ENCODE measurements at places on chromosomes 2 and 18. TPM values are rescaled to one million over a fixed set of nuclear protein-coding genes. Genes with fewer than 3 reads are reported as not detected.

The ASAP2 gene
- total RNA-seq, result 35.3 TPM

The MTERF4 gene
- total RNA-seq, result 29.8 TPM

The CIDEA gene
- not detected for total RNA-seq

The SLC9A2 gene
- 56.7 TPM for total RNA-seq

The KHK gene
- 1.3 TPM for total RNA-seq

The RBFA gene
- 33.5 TPM for total RNA-seq

The CD226 gene
- 10.5 TPM for total RNA-seq

The MAL gene
- 3.2 TPM for total RNA-seq

The CDH20 gene
- not detected for total RNA-seq

- peak; percentile 70 for DNase-seq
Measured at GRCh38 chr2:200354833-200355751, 48.6 kb downstream of the SPATS2L start.

- no peak for DNase-seq
Measured at GRCh38 chr2:126858991-126859390, 39.7 kb upstream of the TEX51 start.

DNA sequence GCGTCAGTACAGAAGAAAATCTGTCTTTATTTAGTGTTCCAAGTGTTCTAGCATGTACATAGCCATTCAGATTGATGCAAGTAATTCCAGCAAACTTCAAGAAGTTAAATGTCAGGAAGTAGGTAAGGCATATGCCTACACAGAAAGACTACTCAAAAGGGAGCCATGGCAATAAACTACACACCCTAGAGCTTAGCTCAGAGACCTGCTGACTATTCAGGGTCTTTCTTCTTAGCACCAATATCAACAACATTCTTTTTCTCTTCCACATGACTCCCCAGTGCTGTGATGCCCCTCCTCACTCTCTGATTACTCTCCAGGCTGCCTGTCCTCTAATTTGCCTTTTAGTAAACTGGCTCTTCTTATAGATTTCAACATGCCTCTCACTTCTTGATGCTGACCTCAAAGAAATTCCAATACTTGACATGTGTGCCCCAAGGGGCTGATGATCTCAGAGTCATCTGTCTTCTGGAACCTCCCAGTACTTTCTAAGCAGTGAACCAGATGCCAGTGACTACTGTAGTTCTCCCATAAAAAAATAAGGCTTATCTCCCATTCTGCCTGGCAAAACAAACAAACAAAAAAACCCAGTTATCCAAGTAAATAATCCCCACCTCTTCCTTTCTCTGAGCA is 909.2 kb upstream of the FANCL start:
- no peak for DNase-seq

GRCh38 chr2:42102024-42102590 is 54.3 kb downstream of the PKDCC start:
- DNase-seq, result peak; percentile 67

GRCh38 chr2:80333886-80334285 is 29.3 kb upstream of the LRRTM1 start:
- no peak for DNase-seq

DNA sequence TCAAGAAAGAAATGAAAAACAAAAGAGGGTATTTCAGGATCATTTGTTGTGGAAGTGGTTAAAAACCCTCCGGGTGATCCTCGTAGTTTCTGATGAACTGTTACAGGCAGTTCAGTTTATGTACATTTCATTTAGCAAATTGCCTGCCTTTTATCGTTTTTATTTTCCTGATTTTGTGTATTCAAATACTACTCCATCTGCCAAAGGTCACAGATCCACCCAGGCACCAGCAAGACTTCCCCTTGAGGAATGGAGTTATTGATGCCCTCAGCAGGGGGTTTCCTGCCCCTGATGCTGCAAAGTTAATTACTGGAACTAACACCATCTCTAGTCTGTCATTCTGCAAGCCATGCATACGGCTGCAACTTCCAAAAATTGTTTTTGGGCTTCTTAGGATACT is 641.9 kb downstream of the SLC4A3 start:
- no peak for DNase-seq

DNA sequence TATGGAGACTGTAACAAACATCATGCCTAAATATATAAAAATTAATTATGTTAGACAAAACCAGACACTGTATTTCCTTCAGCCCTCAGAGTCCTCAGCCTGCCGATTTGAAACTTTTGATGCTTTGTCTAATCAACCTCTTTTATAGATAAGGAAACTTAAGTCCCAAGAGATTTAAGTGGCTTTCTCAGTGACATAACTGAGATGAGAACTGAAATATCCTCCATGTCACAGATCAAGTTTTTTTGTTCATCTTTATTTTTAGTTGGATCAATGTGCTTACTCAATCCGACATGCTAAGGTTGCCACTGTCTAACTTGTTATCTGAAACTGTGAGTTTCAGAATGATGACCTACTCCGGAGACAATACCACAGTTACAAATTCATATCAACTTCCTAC is 72.3 kb downstream of the BARD1 start:
- no peak for DNase-seq

- DNase-seq, result no peak
Measured at GRCh38 chr2:39107156-39107555, 13.7 kb downstream of the SOS1 start.

GRCh38 chr18:64474773-64475172 is 325.9 kb upstream of the LINC00305 start:
- DNase-seq, result no peak

DNA sequence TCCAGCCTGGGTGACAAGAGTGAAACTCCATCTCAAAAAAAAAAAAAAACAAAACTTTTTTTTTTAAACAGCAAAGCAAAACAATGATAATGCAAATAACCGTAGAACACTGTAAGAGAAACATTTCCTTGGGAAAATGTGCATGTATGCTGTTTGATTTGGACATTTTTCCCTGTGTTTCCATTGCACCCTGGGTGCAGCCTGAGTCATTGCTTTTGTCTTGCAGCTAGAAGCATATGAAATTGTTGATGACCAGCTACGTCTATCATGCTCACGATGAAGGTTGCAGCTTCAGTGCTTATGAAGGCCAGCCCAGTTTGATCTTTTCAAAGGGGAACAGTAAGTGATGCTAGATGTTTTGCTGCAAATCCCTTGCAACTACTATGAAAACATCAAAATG is 41.5 kb downstream of the MOGAT1 start:
- DNase-seq, result no peak

DNA sequence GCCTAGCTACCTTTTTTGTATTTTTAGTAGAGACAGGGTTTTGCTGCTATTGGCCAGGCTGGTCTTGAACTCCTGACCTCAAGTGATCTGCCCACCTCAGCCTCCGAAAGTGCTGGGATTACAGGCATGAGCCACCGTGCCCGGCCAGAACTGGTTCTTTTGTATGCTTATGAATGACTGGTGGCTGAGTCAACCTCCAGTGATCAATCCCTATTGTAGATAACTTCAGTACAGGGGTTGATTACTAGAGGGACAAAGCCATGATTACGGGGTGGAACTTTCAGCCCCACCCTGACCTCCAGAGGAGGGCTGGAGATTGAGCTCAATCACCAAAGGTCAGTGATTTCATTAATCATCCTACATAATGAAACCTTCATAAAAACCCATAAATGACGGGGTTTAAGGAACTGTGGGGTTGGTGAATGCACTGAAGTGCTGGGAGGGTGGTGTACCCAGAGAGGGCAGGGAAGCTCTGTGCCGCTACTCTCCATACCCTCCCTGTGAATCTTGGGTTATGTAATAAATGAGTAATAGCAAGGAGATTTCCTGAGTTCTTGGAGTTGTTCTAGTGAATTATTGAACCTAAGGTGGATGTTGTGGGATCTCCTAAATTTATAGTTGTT is 281.8 kb upstream of the CXCR4 start:
- DNase-seq, result peak; percentile 39

DNA sequence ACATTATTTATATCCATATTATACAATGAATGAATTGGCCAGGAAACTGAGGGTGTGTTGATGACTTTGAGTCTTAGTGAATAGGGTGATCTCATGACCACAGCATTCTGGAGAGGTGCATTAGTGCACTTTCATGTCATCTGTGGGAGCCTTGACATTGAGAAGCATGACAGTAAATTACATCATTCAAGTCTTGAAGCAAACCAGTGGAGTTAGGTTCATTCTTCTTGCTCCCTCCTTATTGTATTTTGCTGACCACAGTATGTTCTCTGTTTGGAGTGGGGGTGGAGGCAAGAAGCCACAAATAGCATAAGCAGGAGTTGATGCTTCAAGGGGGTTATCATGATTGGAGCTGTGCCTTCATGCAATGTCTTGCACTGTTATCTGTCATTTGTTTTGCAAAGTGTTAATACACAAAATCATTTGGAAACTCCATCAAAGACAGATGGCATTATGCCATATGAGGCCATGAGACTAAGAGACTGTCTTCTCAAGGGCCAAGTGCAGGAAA is 680.2 kb downstream of the NYAP2 start:
- DNase-seq, result peak; percentile 61

DNA sequence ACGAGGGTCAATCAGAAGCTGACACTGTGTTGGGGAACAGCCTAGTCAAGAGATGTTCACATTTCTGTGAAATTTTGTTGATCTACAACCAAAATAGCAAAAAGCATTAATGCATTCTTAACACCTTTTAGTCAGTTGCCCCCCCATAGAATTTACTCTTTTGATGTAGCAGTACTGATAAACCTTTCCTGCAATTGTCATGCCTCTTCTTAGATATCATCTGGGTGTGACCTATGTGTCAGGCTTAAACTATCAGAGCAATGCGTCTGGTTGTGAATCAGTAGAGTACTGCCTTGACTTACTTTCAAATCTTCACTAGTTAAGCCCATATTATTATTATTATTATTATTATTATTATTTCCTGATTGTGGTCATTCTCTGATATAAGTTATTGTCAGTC is 61.9 kb downstream of the GREB1L start:
- DNase-seq, result no peak

GRCh38 chr2:96695602-96696001 is 44.3 kb downstream of the LMAN2L start:
- DNase-seq, result no peak

DNA sequence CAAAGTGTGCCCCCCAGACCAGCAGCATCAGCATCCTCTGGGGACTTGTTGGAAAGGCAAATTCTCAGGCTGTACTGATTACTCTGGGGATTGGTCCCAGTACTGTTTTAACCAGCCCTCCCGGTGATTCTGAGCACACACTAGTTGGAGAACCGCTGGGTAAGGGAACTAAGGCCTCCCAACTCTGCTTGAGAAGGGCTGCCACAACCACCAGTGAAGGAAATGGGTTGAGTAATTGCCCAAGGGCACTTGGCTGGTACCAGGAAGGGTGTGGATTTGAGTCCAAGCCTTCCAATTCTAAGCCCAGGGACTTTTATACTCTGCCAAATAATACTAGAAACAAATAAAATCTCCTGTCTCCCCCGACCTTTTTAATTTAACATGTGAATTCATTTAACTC is 219.9 kb downstream of the SETBP1 start:
- DNase-seq, result no peak

DNA sequence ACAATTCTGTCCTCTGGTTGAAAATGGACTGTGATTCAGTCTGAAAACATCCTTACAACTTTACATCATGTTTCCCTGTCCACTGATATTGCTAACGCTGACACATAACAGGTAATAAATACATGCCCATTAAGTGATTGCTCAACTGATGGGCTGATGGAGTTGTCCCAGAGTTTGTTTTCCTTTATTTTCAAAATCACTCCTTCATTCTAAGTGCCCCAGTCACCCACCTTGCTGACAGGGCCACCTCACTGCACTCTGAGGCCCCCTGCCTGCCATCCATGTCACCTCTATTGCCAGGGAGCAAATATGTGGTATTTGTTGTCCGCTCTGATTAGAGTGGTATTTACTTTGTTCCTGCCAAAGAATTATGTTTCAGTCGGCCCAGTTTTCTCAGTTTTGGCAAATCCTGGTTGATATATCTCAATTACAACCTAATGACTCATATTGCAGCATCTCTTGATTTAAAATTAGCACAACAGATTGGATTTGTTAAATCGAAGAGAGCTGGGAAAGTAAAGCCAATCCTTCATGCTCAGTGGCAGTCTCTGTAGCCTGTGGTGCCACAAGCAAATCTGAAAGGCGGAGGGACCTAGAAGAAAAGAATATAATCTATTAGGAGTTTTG is 105.1 kb downstream of the RDH14 start:
- DNase-seq, result peak; percentile 35

DNA sequence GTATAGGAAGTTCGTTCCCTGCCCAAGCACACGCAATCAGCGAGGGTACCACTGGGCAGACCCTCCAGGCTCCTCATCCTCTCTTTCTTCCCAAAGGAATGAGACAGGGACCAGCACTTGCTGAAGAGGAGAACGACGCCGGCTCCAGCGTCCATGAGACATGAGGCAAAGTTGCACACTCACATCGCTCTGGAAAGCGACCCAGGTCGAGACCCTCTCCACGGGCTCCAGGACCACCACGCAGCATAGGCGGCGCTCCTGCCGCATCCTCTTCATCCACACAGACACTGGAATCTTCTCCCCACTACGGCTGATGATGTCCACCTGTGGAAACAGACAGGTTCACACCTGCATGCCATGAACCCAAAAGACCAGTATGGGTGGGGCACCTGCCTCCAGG is 10.8 kb downstream of the PASK start:
- no peak for DNase-seq
